ENCODE measurements at places on chromosomes 16 and 17.
A peak's percentile ranks its signal among the peaks of the same experiment; 100 is the strongest.

DNA sequence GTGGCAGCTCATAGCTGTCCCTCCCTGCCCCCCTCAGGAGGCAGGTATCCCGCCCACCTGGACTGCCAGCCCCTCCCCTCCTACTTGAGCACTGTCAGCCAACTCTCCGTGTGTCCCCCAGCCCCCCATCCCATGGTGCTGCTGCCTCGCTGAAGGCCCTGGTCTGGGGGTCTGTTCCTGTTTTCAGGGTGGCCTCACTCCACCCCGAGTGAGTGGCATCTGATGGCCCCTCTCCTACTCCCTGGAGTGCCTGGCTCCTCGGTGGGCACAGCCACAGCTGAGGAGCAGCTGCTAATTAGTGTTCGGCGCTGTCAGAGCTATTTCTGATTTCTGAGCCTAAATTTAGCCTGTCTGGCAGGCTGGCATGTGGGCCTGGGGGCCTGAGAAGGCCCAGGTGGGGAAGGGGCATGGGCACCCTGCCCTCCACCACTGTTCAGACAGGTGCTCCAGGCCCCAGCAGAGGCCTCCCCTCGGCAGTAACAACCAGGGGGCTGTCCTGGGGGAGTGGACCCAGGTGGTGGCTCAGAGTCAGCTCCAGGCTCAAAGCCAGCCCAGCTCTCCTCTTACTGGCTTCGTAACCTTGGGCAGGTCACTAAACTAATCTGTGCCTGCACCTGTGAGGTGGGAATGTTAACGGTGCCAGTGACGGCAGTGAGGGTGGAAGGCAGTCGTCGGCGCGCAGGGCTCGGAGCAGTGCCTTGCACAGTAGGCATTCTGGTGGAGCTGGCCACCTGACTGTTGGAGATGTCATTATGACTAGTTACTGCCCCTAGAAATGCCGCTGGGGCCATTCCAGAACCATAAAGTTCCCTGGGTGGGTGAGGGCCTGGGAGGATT, 6.5 kb downstream of the FMNL1 start:
- DNase-seq, result no peak

GRCh38 chr16:47477679-47478078, 16.5 kb downstream of the PHKB start:
- peak; percentile 61 for DNase-seq

DNA sequence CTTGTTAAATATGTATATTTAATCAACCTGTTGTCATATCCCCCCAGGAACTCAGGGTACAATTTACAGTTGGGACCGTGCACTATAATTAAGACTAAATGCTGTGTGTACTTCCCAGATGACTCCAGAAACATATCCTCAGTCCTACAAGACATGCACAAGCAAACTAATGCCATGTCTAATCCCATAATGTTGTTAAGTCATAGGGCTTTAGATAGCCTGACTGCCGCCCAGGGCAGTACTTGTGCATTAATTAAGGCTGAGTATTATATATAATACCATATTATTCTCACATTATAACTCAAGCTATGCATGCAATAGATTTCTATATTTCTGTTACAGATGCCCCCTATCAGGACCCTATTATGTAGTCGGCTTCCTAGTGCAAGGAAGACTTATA, 20.1 kb upstream of the CPHXL start:
- DNase-seq, result no peak

- DNase-seq, result no peak
These were observed 27.0 kb upstream of the LRRC75A start for GRCh38 chr17:16519021-16519420.

- peak; percentile 6 for DNase-seq
These were observed 983.9 kb upstream of the EEF2KMT start for GRCh38 chr16:6081320-6081976.

DNA sequence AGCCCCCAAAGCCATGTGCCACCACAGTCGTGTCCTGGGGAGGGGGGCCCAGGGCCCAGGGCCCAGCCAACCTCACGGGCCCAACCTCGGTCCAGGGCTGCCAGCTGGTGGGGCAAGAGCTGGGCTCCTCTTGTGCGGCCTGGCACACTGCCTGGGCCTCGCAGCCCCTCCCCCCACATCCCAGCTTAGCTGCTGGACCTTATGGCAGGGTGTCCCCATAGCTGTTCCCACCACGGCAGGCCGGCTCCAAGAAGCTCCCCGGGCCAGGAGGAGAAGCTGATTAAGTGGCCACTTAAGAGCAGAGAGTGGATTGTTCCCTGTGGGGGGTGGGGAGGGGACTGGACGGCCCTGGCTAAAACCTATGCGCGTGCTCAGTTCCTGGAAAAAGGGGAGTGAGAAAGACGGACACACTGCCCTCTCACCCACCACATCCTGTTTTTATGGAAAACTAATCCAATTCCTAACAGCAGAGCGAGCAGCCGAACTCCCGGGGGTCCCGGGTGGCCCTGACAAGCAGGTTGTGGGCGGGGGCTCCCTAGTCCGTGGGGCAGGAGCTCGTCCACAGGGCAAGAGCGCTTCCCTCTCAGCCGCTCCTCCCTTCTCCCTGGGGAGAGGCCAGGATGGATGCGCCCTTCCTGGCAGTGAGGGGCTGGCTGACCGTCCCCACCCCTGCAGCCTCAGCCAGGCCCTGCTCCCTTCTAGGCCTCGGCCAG, 16.8 kb downstream of the PIEZO1 start:
- no peak for DNase-seq

- no peak for DNase-seq
These were observed 400.0 kb downstream of the SOX9 start for GRCh38 chr17:72520665-72521303.

- DNase-seq, result peak; percentile 99
These were observed 708.0 kb upstream of the SOX9 start for GRCh38 chr17:71412803-71413202.

GRCh38 chr17:50218071-50218759, 16.8 kb upstream of the COL1A1 start:
- DNase-seq, result peak; percentile 22

DNA sequence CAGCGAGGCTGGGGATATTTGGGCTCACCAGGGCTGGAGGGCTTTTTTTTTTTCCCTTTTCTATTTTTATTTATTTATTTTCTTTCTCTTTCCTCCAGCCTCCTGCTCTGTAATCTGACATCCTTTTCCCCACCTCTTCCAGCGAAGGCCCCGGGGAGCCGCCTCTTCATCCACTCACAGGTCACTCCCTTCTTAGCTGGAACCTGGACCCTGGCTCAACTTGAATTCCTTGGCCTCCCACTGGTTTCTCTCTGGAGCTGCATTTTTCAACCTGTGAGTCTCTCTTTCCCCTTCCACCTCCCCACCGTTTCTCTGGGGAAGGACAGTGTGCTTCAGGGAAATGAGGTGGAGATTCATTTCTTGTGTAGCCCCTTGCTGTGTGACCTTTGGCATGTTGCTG, 82.0 kb downstream of the MRM1 start:
- DNase-seq, result no peak

GRCh38 chr17:78123258-78123929, 5.2 kb downstream of the TMC6 start:
- no peak for DNase-seq

GRCh38 chr16:86531641-86532525, 21.6 kb downstream of the FOXF1 start:
- no peak for DNase-seq

GRCh38 chr16:28930652-28931051, 1.1 kb upstream of the CD19 start:
- no peak for DNase-seq

- peak; percentile 14 for DNase-seq
These were observed 585 bp downstream of the MLKL start for GRCh38 chr16:74700116-74700437.

GRCh38 chr17:82604532-82604931, 43.7 kb downstream of the WDR45B start:
- no peak for DNase-seq

GRCh38 chr17:44417553-44417952, 28.1 kb upstream of the ITGA2B start:
- DNase-seq, result peak; percentile 98

GRCh38 chr16:1968146-1968953, 1.7 kb downstream of the RNF151 start:
- no peak for DNase-seq

DNA sequence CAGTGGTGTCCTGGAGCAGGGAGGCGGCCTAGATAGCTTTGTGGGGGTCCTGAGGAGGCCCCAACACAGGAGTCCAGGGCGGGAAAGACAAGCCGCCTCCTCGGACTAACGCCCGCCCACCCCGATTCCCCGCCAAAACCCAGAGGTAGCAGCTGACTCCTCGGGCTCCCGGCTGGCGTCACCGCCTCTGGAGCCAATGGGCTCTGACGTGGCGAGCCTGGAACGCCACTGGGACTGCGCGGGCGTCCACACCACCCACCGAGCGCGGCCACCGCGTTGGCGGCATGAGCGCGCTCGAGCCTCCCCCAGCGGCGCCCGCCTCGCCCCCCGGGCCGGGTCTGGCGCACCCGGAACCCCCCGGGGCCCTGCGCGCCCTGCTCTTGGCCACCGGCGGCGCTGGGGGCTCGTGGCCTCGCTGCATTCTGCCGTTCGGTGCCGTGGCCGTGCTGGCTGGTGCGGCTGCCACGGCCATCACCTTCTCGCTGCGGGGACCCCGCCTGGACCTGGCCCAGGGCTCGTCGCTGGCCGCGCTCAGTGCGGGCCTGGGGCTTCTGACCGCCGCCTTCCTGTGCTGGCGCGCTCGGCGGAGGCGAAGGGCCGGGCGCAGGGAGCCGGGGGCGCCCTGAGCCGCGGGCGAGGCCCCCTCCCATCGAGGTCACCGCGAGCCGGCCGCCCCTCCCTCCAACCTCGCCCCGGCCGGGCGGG, 3.4 kb upstream of the NTN3 start:
- DNase-seq, result peak; percentile 59

DNA sequence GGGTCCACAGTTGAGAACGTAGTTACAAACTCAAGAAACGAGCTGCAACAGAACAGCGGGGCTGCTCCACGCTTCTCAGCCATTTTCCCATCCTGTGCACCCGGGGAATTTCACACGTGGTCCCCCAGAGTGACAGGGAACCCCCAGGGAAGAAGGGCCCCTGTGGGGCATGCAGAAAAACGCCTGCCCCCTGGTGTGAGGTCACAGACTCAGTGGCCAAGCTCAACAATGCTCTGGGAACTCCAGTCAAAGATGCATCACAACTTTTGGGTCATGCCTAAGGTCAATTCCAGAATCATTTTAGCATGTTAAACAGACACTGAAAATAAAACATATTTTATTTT, 115.4 kb downstream of the ZNF778 start:
- no peak for DNase-seq

GRCh38 chr17:79159471-79159870, 84.8 kb downstream of the ENGASE start:
- DNase-seq, result no peak

- DNase-seq, result no peak
These were observed 177.1 kb downstream of the MSI2 start for GRCh38 chr17:57433452-57433851.

DNA sequence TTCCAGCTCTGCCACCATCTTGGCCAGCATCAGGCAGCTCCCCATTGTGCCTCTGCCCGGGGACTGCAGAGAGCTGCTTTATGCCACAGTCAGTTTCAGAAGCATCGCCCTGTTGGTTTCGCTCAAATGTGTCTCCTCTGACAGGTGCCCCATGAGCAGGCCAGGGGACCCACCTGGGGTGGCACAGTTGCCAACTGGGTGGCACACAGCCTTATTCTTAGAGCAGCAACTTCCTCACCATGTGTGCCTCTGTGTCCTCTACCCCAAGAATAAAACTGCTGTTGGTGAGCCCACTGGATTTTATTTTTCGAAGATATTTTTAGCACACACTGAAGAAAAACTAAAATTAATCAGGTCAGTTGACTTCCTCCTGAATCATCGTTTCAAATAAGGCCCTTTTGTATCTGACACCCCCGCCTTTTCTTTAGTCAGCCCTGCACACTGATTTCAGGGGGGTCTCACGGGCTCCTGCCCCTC, 44.9 kb upstream of the CACNG5 start:
- DNase-seq, result no peak

DNA sequence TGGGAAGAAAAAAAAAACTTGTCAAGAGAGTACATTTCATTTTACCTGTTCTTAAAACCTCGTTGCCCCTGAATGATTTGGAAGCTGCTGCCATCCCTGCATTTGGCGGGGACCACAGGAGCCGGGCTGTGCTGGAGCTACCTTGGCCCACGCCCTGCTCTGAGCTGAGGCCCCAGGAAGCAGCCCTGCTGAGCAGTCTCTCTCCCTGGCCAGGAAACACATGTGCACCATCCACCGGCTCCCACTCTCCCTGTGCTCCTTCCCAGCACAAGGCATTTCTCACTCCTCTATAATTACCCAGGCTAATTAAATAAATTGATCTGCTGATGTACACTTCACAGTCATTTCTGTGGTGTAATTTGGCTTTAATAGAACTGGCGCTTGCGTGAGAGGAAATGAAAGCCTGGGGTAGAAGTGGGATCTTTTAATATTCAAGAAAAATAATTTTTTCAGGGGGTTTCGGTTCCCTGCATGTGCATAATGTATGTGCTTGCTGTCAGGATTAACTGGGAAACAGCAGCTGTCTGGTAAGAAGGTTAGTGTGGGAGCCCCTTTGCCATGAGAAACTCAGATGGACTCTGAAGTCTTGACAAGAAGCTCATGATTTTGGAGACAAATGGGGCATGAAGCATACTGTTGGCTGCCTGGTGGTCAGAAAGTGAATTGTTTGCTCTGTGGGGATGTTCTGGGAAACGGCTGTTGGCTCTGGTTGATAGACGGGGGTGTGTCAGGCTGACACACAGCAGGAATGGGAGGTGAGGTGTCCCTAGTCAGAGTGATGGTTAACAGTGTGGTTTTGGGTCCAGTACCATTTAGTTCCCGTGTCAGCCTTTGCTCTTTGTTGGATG, 252.3 kb upstream of the EEF2KMT start:
- DNase-seq, result no peak

- no peak for DNase-seq
These were observed 52.5 kb downstream of the VAT1L start for GRCh38 chr16:77840673-77841501.

GRCh38 chr16:77435272-77435820, 512 bp upstream of the ADAMTS18 start:
- DNase-seq, result no peak

- DNase-seq, result no peak
These were observed 764.7 kb upstream of the KIF2B start for GRCh38 chr17:53058031-53058430.

- no peak for DNase-seq
These were observed 116.1 kb downstream of the XYLT1 start for GRCh38 chr16:17354685-17355084.

GRCh38 chr16:50473356-50473945, 74.7 kb upstream of the NKD1 start:
- DNase-seq, result peak; percentile 23

- DNase-seq, result peak; percentile 87
These were observed 155.3 kb downstream of the AIPL1 start for GRCh38 chr17:6279659-6280058.

- no peak for DNase-seq
These were observed 41.7 kb upstream of the IL34 start for GRCh38 chr16:70604407-70605282.

Data from PC-3 (cell line).